T follicular helper cell (primary cell): ENCODE measurements at places on chromosomes 11 and 22.

DNA sequence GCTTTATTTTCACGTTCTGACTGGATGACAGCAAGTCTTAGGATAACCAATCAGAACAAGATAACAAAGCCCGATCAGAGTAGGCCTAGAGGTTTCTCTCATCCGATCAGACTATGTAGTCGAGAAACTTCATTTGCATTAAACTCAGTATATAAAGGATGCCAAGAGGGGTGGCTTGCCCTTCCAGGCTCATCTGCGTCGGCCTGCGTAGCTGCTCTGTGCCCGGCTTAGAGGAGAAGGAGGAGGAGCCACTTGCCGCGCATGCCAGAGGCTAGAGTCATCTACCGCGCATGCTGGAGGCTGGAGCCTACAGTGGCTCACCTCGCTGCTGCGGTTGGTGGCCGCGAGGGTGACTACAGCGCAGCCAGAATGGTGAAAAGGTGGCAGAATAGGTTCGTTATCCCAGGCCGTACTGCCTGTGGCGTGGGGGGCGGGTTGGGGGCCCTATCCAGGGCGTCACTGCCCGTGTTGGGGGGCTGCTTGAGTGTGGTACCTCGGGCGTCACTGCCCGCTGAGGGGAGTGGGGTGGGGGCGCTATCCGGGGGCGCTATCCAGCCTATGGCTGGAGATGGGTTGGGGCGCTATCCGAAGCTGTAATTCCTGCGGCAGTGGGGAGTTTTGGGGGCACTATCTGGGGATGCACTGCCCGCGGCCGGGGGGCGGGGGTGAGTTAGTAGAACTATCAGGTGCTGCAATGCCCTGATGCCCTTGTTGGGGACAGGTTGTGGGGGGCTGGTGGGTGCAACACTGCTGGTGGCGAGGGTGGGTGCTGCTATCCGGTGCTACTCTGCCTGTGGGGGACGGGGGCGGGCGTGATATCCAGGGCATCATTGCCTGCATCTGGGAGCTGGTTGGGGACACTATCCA is at the start of gene RFPL2:
RFPL2 (minus strand) TSS at position 218 of the 867 bp plus-strand sequence. CDS start 2,622 bp downstream, outside the sequence.
- DNase-seq = no peak

GRCh38 chr11:126638648-126639047 is 283.2 kb downstream of the ST3GAL4 start:
- no peak for DNase-seq

- no peak for DNase-seq
These were observed 119.2 kb downstream of the FEZ1 start for GRCh38 chr11:125376856-125377255.

GRCh38 chr22:24086310-24086709 is 75.2 kb downstream of the CABIN1 start:
- no peak for DNase-seq

DNA sequence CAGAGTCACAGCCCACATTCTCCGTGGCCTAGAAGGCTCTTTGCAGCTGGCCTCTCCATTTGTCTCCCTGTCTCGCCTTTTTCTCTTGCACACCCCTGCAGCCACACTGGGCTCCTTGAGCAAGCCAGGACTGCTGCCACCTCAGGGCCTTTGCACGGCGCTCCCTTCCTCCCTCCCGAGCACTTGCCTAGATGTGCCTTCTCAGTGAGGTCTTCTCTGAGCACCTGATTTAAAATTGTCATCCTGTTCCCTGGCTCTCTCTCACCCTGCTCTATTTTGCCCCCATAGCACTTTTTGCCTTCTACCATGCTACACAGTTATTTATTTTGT is 102.9 kb upstream of the THY1 start:
- DNase-seq = no peak

- DNase-seq = no peak
These were observed 42.3 kb upstream of the DKK3 start for GRCh38 chr11:12050470-12051286.

DNA sequence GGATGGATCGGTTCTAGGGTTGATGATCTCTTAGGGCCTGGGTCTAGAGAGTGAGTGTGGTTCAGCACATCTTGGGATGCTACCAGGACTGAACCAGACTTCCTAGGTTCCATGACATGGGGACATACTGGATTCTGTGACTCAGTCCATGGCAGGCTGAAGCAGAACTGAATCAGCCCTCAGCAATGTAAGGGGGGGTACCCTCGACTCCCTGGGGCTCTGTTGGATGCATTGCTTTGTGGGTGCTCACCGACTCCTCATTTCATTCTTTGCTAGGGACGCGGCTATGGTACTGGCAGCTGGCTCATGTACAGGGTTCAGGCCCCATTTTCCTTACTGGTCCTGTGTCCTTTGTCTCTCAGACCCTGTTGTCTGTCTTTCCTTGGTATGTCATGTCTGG is 733 bp upstream of the GRAMD1B start:
- DNase-seq = no peak

- no peak for DNase-seq
These were observed 145.3 kb downstream of the NCAM1 start for GRCh38 chr11:113106507-113106906.

DNA sequence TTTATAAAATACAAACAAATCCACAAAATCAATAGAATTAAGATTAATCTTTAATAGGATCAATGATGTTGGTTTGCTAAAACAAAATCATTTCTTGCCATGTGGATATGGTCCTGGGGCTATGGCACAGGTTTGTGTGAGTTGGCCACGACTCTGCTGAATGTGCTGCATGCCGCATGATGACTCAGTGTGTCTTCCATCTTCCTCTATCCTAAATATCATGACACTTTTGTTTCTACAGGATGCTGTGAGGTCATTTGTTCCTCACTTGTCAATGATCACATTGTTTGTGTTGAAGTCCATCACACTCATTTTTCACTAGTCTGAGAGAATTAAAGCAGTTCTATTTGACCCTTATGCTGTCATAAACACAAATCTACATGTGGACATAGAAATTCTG is 167.2 kb upstream of the ZBED5 start:
- DNase-seq = no peak

GRCh38 chr11:75797792-75798191 is 17.2 kb upstream of the UVRAG start:
- DNase-seq = no peak

GRCh38 chr11:58579192-58580129 is 598 bp downstream of the ZFP91 start:
- DNase-seq = peak; percentile 92

- DNase-seq = no peak
These were observed 62.1 kb upstream of the NUP50 start for GRCh38 chr22:45101515-45102227.

DNA sequence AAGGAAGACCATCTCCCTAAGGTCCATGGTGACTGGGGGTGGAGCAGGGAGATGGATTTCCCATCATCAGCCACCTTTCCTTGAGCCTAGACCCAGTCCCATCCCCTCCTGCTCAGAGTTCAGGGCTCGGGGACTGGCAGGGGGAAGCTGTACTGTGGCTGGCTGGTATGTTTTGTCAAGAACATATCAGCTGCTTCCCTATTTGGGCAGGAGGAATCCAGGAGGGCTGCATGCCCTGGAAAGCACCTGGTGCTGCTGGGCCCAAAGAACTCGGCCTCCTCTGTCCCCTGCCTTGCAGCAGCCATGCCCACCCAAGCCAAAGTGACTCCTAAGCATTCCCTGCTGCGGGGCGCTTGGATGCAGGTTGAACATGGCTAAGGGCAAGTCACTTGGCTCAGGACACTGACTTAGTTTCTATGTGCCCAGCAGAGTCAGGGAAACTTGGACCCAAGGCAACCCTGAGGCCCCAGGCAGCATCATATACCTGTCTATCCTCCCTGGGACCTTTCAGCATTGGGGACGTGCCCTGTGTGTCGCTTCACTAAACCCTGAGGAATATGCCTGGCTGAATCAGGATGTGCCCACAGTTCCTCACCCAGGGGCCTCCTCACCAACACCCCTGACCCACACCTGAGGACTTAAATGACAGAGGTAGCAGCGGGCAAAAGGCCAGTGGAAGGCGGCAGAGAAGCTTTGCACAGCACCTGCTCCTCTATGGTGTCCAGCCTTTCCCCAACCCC is 43.1 kb downstream of the BUD13 start:
- DNase-seq = no peak

DNA sequence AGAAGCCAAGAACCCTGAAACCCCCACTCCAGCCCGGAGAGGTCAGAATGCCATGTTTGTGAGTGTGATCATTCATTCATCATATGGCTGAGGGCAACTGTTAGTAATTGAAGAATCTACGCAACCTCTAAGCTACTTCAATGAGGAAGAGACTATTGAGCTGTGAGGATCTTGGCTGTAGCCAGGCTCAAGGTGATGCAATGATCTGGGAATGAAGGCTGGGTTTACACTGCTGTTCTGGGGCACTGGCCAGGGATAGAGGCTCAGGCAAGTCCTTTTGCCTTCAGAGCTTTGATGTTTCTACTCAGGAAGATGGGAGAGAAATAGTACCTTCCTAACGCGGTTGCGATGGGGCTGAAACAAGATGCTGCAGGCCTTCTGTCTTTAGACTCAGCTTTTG is 12.9 kb downstream of the CRYBB2 start:
- no peak for DNase-seq

- no peak for DNase-seq
These were observed at the start of the genes NLRP14 and ZNF214 for GRCh38 chr11:7020183-7020917. Gene NLRP14, plus strand, starts transcription at chr11:7020479. Its CDS starts 18,108 bp downstream, at chr11:7038587. Gene ZNF214, minus strand, starts transcription at chr11:7020346. Its CDS starts 17,511 bp downstream, at chr11:7002835.

- DNase-seq = no peak
These were observed 48.5 kb upstream of the PRDM11 start for GRCh38 chr11:45097721-45098493.

DNA sequence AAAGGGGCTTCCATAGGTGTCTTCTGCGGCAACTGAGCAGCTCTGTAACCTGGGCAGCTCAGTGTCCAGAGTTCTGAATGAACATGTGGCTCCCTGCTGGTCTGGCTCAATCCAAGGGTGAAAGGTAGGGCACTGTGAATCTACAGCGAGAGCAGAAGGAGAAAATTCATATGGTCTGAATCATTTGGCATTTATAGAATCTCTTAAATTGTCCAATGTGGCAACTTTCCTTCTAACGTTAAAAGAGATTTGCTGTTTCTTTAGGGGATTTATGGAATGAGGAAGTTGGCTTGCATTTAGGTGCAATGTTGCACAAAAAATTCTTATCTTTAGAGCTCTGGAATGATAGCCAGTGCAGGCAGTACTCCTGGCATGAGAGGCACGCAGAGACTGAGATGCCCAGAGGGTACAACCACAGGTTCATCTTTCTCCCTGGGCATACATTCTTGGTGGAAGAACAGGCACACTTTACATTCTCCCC is 17.0 kb downstream of the ATXN10 start:
- DNase-seq = no peak
